CD4-positive, alpha-beta T cell treated with Interleukin-15 for 4 hours (primary cell): ENCODE measurements at places on chromosomes 5 and 9.

- no peak for DNase-seq
Observed at GRCh38 chr9:24007185-24007584, 181.1 kb upstream of the ELAVL2 start.

- DNase-seq, result no peak
Observed at GRCh38 chr9:117725426-117725887, 21.3 kb downstream of the TLR4 start.

DNA sequence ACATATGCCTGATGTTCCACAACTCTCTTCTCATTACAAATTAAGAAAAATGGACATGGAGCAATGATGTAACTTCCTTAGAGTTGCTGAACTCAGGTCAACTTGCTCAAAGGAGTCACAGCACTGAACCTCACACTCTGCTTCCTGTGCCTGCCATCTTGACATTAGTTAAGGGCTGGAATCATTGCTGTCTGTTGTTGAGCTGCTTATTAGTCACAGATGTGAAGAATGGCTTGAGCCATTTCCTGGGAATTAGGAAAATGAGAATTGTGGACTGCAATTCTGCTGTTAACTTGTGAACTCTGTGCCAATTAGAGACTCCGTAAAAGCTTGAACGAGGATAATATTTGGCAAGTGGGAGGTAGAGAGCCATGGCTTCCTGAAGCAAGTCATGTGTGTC lies 212.0 kb downstream of the ADAMTS12 start:
- DNase-seq, result no peak

GRCh38 chr9:21491756-21492155 lies 9.6 kb upstream of the IFNE start:
- DNase-seq, result no peak

- no peak for DNase-seq
Observed at GRCh38 chr9:126532019-126532462, 81.7 kb upstream of the LMX1B start.

DNA sequence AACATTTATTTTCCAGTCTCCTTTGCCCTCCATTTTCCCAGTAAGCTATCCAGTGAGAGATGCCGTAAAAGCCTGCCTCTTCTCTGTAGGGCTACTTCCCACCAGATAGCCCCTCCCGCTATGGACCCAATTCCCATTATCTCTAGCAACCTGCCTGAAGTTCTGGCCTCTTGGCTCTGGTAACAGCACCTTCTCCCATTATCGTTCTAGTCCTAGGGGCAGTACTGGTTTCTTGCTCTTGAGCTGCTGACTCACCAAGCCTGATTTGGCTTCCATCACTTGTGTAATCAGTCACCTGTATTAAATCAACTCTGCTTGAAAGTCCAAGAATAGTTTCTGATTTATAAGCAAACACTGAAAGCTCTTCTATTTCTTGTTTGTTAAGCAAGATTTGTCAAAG lies 42.8 kb upstream of the PARP8 start:
- no peak for DNase-seq

- DNase-seq, result no peak
Observed at GRCh38 chr5:110351430-110351829, 375.0 kb downstream of the TMEM232 start.

DNA sequence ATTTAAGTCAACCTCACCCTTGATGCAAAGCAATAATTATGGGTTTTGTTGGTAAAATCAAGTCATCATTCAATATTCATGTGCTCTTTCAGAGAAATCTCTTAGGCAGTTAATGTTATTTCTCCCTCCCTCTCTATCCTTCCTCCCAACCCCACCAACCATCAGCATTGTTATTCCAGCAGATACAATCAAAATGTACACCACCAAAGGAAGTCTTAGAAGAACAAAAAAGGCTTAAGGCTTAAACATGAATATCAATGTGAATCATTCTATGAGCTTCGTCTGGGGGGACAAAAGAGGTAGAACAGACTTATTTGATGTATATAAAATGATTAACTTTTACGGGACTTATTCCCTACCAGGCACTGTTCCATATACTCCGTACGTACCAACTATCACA lies 404.4 kb downstream of the ARHGEF28 start:
- DNase-seq, result no peak

DNA sequence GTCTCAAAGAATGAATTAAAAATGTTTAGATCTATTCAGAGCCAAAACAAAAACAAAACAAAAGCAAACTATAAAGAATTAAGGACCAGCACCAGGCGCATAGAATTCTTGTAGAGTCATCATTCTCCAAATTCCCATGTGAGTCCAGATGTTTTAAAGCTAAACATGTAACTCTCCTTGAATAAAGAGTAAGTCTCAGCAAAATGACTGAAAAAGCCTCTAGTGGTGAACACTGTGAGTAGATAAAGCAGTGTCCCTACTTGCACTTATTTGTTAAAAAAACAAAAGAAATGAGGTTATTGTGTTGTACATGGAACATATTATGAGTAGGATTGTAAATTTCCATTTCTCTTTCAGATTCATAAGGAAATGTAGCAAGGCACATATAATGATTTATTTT lies 44.0 kb downstream of the NNT start:
- DNase-seq, result no peak

DNA sequence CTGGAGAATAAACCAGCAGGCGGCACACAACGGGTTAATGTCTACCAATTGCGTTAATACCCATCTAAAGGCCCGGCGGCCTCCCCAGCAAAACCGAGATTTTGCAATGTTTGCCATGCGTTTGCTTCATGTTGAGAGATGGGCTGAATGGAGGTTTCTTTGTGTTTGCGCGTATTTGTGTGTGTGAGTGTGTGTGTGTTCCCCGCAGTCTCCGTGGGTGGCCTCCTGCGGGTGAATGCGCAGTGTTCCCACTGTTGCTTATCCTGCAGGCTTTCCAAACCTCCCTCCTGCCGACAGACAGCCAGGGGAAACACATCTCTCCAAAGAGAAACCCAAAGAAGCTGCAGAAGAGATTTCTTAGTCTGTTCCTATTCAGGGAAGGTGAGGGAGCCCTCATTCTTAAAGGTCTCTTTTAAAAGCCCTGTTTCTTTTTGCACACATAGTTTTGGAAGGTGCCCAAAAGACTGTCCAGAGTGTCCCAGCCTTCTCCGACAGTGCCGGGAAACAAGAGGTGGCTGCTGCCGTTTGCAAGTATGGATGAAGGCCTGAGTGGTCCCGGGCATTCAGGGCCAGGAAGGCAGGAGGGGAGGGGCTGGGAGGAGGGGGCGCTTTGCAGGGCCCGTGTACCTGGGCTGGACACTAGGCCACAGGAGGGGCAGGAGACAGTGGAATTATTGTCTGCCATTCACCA lies 103.8 kb upstream of the ERCC6L2 start:
- DNase-seq, result no peak

DNA sequence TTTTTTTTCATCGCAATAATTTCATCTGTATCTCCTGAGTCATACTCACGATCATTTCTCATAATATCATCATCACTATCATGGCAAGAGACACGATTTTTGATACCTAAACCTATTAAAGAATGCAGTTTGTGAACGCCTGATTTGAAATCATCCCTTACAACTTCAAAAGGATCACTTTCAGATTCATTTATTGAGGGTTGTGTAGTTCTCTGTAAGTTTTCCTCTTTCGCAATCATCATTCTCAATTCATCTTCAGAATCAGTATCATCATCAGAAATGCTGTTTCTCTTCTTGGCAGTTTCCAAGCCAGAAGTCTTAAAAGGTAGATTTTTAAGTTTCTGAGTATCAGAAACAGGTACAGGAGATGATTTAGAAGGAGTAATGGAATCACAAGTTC lies 9.7 kb downstream of the NOL8 start:
- no peak for DNase-seq

GRCh38 chr5:170420806-170421412 lies 31.7 kb upstream of the KCNMB1 start:
- DNase-seq, result peak; percentile 45

DNA sequence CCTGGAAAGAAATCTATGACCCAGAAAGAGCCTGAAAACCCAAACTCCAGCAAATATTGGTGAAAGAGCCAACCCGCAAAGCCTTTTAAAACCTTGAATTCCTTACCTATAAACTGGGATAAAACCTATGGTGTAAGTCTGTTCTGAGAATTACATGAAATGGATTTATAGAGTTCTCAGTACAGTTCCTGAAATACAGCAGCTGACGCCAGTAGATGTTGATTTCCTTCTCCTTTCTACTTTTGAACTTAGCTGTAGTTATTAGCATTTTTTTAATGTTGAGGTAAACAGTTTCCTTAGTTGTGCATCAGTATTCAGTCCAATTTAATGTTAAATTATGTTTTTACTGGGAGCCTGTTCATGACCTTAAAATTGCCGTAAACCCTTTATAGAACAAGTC lies 3.7 kb downstream of the SPIN1 start:
- no peak for DNase-seq

GRCh38 chr9:5950261-5950660 lies 59.6 kb downstream of the MLANA start:
- no peak for DNase-seq

DNA sequence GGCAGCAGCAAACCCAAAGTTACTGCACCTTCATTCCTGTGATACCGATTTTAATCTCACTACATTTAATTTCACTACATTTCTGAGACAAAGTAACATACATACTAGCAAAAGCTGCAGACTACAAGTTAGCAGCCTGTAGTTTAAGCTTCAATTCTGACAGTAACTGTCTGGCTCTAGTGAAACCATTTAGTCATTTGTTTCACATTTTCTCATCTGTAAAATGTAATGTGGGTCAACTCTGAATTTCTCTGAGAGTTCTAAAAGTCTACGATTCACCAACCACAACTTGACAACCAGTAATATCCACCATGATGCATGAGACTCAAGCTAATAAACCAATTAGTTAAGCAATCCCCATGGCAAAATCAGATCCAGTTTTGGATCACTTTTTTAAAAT lies 408.9 kb downstream of the PDE4D start:
- no peak for DNase-seq

- DNase-seq, result no peak
Observed at GRCh38 chr9:121498487-121499176, 1.0 kb downstream of the GGTA1 start.

GRCh38 chr5:59598547-59598874 lies 295.0 kb downstream of the PDE4D start:
- no peak for DNase-seq

GRCh38 chr5:150485693-150486401 lies 22.1 kb upstream of the NDST1 start:
- no peak for DNase-seq
